ENCODE measurements at places on chromosomes 2 and 18. TPM values are rescaled to one million over a fixed set of nuclear protein-coding genes. Genes with fewer than 3 reads are reported as not detected.

GRCh38 chr2:151475071-151475470, 65.4 kb downstream of the RIF1 start:
- no peak for DNase-seq

DNA sequence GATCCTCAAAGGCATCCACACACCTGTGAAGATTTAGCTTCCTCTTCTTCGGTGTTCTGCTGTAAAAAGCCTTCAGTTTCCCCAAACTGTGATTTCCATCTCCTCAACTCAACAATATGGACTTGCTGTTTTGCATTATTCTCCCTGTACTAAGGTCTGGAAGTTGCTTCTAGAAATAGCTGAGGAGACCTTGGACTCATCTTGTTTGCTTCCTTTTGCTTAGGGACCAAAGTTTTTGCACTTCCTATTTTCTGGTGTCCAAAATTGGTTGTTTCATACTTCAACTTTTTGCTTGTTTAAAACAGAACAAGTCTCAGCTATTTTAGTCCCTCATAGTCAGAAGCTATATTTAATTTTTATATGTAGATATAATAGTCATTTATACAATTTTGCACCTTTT, 201.9 kb upstream of the COPS8 start:
- DNase-seq, result no peak

DNA sequence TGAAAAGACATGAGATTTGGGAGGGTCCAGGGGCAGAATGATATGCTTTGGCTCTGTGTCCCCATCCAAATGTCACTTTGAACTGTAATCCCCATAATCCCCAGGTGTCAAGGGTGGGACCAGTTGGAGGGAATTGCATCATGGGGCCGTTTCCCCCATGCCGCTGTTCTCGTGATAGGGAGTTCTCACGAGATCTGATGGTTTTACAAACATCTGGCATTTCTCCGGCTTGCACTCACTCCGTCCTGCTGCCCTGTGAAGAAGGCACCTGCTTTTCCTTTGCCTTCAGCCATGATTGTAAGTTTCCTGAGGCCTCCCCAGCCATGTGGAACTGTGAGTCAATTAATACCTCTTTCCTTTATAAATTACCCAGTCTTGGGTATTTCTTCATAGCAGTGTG, 51.4 kb downstream of the LPIN1 start:
- no peak for DNase-seq

Gene SERPINB10
- 0.58 TPM for polyA plus RNA-seq

Gene SCG2
- polyA plus RNA-seq, result 0.31 TPM
